Central memory CD8-positive, alpha-beta T cell (primary cell): ENCODE measurements at places on chromosomes 16 and 17.

DNA sequence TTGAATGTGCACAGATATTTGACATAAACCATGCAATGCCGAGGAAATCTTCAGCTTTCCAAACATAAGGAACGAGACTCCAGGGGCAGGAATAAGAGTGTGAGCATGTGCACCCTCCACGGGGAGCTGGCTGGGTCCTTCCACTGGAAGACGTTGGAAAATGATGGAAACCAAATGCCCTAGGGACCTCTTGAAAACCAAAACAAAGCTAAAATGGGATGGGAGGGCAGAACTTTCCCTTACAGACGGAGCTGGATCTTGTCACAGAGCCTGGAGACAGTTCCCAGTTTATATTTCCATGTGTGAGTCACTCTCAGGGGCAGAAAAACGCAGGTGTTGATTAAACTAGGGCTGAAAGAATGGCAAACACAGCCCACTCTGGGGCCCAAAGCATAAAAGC is 34.4 kb upstream of the DNAH17 start:
- DNase-seq = no peak

GRCh38 chr17:18860161-18860972 is 2.4 kb downstream of the PRPSAP2 start:
- no peak for DNase-seq

DNA sequence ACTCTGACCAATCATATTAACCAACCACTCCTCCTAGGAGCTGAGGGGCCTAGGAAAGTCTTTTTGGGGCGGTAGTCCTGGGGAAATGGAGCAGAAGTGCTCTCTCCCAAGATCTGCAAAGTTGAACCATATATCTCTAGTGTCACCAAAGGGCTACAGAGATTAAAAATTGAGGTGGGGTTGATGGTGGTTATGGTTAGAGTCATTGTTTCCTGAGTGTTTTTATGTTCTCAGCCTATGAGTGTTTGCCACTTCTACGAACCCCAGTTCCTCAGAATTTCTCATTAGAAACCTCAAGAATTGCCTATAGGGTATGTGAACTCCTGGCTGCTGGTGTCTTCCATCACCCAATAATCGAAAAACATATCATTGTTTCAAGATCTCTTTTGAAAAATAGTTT is 217.8 kb downstream of the CDRT15L2 start:
- no peak for DNase-seq

- no peak for DNase-seq
These were observed 370.2 kb upstream of the MAF start for GRCh38 chr16:79970551-79971236.

DNA sequence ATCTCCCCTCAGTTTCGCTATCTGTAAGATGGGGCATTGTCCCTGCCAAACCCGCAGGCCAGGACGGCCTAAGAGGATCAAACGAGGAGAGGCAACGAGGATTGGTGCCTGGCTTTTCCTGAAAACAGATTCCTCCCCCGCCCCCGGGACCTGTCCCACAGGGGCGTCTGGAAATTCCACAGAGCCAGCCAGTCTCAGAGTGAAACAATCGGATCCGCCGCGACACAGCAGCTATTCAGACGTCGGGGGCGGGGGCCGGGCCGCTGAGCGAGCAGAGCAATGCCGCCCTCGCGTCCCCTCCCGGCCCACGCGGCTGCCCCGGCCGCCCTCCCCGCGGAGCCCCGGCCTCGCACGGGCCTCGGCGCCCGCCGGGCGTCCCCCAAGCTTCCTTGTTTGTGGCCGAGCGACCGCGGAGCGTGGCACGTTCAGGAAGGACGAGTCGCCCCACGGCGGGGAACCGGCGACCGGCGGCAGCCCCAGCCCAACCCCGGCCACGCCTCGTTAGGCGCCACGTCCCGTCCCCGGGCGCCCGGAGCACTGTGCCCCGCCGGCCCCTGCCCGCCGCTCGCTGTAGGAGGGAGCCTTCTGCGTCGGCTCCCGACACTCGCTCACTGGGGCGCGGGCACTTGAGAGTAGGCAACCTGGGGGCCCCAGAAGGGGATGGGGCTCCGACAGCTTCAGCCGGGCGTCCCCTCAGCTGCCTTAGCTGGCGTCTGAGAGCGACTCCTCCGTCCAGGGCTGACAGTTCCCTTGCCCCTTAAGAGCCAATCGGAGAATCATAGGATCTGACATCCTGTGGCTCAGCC is 29.6 kb upstream of the PHOSPHO1 start:
- DNase-seq = peak; percentile 16

- DNase-seq = no peak
These were observed 84.9 kb downstream of the ZDHHC7 start for GRCh38 chr16:84926462-84926861.

GRCh38 chr17:62673614-62674362 is 46.3 kb downstream of the MRC2 start:
- DNase-seq = no peak

DNA sequence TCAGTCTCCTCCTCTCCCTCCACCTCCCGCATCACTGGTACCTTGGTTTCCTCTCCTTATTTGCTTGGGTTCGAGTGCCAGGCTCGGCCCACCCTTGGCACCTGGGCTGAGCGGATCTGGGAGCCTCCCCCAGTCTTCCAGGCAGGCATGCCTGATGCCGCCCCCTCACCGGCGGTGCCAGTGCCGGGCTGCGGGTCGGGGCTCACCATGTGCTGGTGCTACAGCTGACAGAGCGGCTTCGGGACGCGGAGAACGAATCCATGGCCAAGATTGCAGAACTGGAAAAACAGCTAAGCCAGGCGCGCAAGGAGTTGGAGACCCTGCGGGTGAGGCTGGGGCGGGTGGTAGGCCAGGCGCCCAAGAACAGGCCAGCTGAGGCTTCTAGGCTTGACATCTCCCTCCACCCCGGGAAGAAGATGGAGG is 19.2 kb downstream of the FMNL1 start:
- no peak for DNase-seq

DNA sequence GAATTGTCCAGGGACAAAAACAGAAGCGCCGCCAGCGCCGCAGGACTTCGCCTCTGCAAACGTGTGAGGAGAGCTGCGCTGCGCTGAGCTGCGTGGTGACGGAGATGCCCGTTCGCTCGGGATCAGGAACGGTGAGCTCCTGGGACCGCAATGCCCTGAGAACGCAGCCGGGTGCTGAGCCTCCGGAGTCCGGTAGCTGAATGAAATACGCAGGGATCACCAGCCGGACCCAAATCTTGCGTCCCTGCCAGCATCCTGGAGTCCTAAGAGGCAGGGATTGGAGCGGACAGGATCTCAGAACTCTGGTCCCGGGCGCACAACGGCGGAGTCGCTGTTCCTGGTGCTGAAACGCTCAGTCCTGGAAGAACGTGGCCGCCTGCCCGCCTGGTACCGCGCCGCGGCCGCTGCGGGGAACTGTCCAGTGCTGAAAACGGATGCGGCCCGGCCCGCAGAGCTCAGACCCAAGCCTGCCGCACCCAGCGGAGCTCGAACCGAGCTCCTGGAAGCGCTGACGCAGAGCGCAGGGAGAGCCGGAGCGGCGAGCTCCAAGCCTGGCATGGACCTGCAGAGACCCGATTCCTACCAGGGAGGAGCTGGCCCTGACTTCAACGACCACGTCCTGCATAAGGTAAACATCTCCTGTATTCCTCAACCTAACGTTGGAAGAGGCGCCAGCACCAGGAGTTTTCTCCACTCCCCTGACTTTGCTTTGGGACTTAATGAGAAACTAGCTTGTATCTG is 41.5 kb downstream of the CD300LF start:
- peak; percentile 42 for DNase-seq

- DNase-seq = no peak
These were observed 18.8 kb downstream of the STX4 start for GRCh38 chr16:31052114-31052513.

DNA sequence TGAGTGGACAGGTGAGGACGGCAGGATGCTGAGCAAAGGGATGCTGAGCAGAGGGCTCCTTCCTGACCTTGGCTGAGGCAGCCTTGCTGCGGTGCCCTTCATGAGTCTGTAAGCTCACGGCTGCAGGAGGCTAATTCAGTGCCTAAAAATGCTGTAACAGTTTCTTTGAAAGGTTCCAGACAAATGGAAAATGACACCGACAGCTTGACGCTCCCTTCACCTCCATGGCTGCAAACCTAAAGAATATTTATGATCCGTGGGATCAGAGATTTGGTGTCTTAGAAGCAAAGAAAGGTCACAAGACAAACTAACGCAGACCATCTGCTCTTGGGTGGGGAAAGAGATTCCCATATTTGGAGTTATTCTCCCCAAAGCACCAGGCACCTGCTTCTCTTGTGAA is 28.0 kb downstream of the TOM1L2 start:
- DNase-seq = no peak

GRCh38 chr17:66667491-66668030 is 167.4 kb upstream of the CACNG5 start:
- peak; percentile 10 for DNase-seq
